ENCODE measurements at places on chromosomes 2 and 18.

DNA sequence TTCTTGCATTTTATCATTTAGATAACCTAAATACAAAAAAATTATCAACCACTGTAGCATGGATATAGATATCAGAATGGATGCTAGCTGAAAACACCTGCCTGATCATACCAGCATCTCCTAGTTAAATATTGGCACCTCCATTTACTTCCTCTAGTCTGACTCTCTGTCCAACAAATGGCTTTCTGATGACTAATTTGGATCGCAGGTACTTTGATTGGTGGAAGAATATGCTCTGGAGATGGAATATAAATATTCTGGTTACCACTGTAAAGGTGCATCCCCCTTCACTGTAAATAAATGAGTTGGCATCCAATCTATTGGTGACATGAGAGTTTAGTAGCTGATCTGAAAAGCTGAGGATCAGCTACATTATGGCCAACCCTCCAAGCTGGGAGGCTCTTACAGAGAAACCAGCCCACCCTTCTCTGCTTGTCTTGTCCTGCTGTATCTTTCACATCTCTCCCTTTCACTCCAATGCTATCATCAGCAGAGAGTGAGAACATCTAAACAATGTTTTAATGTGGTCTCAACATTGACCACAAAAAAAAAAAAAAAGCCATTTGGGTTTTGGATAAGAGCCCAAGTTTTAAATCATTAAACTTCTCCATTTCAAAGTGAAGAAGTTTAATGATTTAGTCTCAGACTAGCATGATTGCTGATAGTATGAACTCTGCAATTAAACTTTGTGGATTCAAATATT is 90.5 kb downstream of the PMAIP1 start:
- no peak for DNase-seq

DNA sequence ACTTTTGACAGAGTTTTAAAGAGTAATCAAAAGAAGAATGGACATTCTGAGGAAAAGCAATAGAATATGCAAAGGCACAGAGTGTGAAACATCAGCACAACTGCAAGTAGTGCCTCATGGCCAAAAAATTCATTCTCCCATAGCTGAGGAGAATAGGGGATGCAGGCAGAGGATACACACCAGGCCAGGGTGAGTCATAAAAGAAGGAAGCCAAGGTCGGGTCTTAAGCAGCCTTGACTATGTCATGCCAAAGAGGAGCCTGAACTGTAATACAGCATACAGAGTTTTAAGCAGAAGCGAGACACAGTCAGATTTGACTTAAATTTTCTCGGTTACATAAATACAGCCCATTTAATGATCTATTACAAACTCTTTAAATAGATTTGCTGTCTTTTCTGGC is 165.0 kb downstream of the LNPK start:
- DNase-seq: no peak

DNA sequence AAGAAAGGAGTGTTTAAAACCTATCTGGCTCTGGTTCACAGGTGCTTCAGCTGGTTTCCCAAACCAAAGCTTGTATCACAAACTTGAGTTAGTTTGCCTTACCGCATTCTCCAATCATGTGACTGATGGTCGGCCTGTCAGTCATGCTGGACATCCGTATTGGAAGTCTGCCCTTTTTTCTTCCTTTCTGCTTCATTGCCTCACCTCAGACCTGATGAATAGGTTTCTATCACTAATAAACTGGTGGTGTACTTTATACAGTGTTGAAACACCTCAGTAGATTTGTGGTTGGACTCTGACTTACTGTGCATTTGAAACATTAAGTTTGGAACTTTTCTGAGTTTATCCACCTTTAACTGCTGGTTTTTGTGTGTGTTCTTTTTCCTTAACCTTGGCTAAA is 84.1 kb downstream of the R3HDM1 start:
- DNase-seq: no peak

GRCh38 chr2:61288070-61288841 is 126.3 kb downstream of the C2orf74 start:
- DNase-seq: no peak

- DNase-seq: no peak
These were observed 18.0 kb upstream of the LBH start for GRCh38 chr2:30213326-30213725.

GRCh38 chr2:40332191-40332826 is 119.6 kb downstream of the SLC8A1 start:
- DNase-seq: no peak

DNA sequence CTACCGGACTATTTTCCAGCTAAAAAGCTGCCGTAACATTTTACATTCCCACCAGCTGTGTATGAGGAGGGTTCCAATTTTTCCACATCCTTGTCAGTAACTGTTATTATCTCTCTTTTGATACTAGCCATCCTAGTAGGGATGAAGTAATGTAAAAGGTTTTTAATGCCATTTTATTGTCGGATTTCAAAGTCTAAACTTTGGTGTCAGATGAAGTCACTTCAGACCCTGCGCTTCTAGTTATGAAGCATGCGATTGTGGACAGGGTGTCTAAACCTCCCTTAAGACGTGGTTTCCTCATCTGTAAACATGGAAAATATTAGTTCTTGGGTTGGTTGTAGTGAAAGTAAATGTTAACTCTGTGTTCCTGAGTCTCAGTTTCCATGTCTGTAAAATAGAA is 4.7 kb downstream of the DGKD start:
- no peak for DNase-seq

GRCh38 chr2:198595721-198596120 is 791.3 kb downstream of the PLCL1 start:
- DNase-seq: no peak
